NCI-H226 (cell line): ENCODE measurements at places on chromosomes 2 and 18.

DNA sequence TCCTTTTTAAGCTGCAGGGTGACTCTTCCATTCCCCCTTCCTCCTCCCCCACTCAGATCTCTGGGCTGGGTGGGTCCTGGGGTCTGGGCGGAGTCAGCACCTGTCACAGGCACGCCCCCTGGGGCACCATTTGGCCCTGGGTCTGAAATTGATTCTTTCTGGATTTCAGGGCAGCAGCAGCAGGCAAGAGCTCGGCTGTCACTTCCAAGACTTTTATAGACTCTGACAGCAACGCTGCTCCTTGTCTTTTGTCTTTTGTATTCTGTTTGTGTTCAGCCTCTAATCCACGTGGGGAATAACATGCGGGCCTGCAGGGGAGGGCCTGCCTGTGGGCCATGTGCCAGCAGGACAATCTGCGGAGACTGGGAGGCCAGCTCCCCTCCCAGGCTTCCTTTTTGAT, 3.9 kb downstream of the BOD1L2 start:
- DNase-seq: no peak

GRCh38 chr2:122471753-122472152, 716.3 kb downstream of the TSN start:
- no peak for DNase-seq

- DNase-seq: no peak
Measured at GRCh38 chr2:122323927-122324326, 568.5 kb downstream of the TSN start.

DNA sequence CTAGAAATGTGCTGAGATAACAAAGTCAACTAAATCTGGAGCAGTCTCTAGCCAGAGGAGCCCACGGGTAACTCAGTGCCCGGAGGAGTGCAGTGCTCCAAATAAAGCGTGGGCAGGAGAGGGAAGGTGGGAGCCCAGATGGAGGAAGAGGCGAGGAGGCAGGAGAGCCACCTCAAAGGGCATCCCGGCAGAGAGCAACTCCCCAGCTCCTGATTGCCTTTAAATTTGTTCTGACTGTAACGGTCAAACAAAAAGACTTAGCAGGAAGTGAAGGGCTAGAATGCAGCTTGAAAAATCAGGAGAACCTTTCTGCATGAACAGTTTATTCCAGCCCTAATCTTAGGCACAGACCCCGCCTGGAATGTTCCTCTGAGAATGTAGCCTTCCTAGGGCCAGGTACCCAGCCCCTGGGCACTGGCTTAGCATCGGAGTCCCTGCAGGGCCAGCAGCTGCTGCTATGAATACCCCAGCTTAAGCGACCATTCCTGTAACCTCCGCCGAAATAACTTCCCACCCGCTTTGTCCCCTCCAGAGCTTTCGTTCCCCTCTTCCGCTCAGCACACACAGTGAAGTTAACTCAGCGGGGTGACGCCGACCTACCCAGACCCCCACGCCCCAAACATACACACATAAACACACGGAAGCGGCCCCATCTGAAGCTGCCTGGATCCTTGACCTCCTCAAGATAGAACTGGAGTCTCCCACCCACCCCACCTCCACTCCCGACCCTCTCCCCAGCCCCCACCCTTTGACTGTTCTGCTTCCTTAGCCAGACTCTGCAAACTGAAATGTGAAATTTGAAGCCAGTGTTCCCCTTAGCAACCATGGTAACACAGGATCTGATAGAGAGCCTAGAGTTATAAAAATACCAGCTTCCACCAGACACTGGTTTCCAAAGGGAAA, 123.2 kb downstream of the SMAD7 start:
- DNase-seq: no peak

- DNase-seq: no peak
Measured at GRCh38 chr2:63432373-63432772, 155.9 kb downstream of the WDPCP start.
